ENCODE measurements at places on chromosomes 16 and 17.

- no peak for DNase-seq
These were observed 118.8 kb downstream of the C16orf95 start for GRCh38 chr16:87198328-87198832.

GRCh38 chr17:57257895-57258851 lies 1.9 kb downstream of the MSI2 start:
- DNase-seq: no peak

- no peak for DNase-seq
These were observed 4.1 kb upstream of the TBX2 start for GRCh38 chr17:61395409-61395982.

GRCh38 chr17:75407655-75408352 lies 2.3 kb upstream of the GRB2 start:
- no peak for DNase-seq

DNA sequence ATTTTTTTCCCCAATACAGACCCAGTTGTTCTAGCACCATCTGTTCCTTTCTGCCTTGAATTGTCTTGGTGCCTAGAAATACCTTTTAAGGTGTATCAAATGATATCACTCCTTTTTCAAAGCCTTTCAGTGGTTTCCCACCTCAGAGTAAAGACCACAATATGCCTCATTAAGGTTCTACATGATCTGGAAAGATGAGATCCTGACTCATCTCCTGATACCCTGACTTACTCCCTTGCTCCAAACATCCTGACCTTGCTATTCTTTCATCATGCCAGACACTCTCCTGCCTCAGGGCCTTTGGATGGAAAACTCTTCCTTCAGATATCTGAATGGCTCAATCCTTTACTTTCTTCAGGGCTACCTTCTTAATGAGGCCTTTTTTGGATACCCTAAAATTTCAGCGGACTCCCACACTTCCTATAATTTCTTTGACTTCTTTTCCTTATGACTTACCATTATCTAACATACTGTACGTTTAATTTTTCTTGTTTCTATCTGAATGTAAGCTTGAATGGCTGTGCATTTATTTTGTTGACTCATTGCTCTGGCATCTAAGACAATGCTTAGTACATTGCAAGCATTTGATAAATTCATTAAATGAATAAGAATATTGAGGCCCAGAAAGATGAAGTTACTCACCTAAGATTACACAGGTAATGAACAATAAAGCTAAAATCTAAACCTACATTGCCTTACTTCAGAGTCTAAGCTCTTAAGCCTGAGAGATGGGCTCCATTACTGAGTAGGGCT lies 19.2 kb downstream of the FLOT2 start:
- DNase-seq: no peak

GRCh38 chr16:82605863-82606620 lies 20.7 kb upstream of the CDH13 start:
- DNase-seq: no peak

GRCh38 chr16:50745940-50746339 lies 4.1 kb downstream of the CYLD start:
- no peak for DNase-seq

- DNase-seq: no peak
These were observed 1.3 kb downstream of the C17orf58 start for GRCh38 chr17:67994817-67995569.

DNA sequence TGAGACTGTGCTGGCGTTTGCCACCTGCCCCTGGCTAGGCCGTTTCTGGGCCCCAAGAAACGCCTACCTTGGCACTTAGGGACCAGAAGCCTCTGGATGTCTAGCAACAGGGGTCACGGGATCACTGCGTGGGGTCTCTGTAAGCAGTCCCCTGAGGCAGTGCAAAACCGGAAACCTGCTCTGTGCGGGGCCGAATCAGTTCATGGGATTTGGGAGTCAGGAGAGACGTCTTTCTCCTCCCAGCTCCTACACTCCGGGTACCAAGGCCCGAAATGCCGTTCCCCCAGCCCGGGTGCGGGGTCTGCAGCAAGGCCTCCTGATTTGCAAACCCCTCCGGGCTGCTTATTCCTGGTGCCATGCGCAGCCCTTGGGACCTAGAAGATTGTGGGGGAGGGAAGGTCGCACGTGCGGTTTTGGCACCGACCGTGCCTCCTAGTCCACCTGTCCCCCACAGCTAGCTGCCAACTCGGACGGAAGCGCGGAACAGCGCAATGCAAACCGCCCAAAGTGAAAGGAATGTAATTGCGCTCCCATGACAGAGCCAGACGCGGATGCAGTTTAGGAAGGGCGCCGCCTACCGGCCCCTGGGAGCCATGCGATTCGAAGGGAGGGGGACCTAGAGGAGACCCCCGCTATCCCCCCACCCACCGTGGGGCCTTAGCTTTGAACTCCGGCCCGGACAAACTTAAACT lies 6.5 kb downstream of the IRX5 start:
- no peak for DNase-seq

DNA sequence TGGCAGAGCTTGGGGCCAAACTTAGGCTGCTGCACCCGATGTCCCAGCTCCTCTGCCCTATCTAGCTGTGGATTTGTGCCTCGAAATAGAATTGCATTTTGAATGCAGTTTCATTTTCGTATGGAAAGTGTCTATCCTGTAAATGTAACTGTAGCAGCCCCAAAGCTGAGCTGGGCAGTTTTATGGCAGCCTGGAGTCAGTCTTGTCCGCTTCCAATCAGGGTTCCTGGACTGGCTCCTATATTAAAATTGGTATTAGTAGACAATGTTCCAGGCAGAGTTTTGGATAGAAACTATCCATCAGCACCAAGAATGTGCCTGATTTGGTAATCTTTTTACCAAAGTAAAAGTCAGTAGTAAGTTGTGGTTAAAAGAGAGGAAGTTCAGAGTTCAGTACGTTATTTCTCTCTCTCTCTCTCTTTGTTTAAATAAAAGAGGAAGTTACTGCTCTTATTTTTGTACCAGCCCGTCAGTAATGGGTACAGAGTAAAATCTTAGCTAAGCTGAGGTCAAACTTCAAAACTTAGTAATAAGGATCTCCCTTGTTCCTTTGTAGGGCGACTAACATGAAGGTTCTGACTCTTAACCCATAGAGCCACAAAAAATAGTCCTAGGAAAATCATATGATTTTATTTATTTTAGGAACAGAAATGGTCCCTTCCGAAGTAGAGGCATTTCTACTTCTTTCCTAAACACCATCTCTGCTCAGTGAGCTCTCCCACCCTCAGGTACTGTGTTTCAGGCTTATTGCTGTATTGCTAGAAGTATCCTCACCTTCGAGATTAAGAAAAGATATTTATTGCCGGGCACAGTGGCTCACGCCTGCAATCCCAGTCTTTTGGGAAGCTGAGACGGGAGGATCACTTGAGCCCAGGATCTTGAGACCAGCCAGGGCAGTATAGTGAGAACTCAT lies 28.0 kb downstream of the PRKCB start:
- no peak for DNase-seq

DNA sequence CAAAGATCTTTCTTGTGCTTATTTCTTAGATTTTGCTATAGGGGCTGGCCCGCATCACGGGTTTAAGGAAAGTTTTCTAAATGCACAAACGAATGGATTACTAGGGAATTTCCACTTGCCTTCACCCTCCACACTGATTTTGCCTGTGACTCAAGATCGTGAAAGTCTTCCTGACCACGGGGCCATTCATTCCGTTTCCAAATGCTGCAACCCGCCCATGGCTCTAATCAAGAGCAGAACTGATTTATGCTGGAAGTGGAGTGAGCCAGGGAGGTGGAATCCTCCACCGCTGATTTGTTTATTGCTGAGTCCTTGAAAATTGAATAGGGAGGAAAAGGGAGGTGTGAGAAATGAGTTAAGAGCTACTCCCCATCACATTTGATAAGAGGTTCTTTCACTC lies 52.4 kb downstream of the CA10 start:
- DNase-seq: no peak

- no peak for DNase-seq
These were observed 547.6 kb downstream of the WWOX start for GRCh38 chr16:78647019-78647418.

GRCh38 chr16:70437582-70438557 lies 1.0 kb downstream of the ST3GAL2 start:
- DNase-seq: no peak

GRCh38 chr16:8958344-8959167 lies 5.2 kb downstream of the USP7 start:
- no peak for DNase-seq

DNA sequence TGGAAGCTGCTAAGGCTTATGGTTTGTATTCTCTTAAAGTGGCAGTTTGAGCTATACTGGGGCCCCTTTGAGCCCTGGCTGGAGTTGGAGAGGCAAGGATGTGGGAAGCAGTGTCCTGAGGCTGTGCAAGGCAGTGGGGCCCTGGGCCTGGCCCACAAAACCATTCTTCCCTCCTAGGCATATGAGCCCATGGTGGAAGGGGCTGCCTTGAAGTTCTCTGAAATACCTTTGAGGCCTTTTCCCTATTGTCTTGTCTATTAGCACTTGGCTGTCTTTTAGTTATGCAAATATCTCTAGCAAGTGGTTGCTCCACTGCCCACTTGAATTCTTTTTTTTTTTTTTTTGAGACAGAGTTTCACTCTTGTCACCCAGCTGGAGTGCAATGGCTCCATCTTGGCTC lies 119.2 kb downstream of the PCTP start:
- DNase-seq: no peak

GRCh38 chr17:45406107-45406506 lies 26.6 kb downstream of the ARHGAP27 start:
- no peak for DNase-seq

DNA sequence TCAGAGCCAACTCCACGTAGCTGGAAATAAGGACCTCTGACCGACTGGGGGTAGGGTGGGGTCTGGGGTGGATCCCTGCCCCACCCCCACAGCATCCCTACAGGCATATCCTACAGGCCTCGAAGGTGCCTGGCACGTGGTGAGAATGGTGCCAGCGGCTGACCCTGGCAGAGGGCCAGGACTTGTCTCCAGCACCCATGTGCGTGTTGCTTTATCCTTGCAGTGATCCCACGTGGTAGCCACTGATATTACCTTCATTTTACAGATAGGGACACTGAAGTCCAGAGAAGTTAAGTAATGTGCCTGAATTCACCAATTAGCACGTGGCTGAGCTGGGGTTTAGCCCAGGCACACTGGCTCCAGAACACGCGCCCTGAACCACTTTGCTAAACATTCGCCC lies 8.3 kb downstream of the ITGAD start:
- no peak for DNase-seq

DNA sequence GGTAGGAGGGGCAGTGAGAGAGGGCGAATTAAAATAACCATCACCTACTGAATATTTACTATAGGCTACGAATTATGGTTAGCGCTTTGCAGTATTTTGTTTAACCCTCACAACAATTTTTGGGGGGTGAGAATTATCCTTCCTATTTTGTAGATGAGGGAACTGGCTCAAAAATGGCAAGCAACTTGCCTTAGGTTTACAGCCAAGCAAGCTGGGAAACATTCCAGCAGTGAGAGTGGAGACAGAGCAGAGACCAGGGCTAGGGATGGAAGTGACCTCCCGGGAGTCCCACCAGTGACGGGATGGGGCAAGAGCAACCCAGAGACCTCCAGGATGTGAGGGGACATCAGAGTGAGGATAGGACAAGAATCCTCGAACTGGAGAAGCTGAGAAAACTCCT lies 352 bp upstream of the VMO1 start:
- DNase-seq: no peak

DNA sequence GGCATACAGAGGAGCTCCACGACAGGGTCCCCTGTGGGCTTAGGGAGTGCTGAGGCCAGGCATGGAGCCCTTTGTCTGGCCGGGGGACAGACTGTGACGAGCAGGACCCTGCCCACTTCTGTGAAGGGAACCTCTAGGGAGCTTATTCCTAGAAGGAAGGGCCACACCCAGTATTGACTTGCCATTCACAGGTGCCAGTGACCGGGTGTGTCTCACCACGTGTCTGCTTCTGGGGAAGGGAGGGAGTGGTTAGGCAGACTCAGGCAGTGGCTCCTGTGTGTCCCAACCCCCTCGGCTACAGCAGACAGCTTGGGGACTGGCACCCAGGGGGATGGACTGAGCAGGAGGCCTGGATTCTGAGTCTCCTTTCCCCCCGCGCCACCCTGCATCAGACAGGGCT lies 57.2 kb downstream of the SOCS1 start:
- DNase-seq: no peak

- DNase-seq: no peak
These were observed 5.4 kb downstream of the OSBPL7 start for GRCh38 chr17:47816111-47816735.

DNA sequence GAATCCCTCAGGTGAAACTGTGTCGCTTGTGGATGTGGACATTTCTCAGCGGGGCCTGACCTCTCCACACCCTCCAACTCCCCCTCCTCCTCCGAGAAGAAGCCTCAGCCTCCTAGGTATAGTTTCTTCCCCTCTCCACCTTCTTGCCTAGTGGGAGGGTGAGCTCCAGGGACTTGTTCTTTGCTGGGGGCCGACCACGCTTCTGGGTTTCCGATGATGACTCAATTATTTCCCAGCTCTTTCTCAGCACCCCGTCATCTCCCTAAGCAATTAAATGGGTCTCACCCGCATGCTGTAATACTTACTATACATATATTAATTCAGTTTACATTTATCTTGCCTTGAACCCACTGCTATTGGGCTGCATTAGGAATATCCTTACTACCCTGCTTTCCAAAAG lies 13.1 kb downstream of the SOCS7 start:
- DNase-seq: no peak

DNA sequence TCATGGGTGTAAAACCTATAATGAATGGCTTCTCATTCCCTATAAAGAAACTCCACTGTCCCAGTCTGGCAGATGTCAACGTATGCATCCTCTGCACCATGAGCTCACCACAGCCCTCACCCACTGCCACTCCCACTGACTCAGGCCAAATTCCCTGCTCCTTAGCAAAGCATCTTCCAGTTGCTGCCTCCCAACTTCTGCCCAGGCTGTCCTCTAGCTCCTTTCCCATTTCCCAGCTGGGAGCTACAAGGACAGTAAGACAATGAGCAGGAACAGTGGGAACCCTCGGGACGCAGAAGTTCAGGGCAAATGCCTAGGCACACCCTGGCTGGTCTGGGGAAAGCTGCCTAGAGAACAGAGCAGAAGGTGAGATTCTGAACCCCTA lies 9.1 kb upstream of the THAP11 start:
- DNase-seq: no peak

- no peak for DNase-seq
These were observed 1.0 kb upstream of the CPD start for GRCh38 chr17:30377574-30378240.

DNA sequence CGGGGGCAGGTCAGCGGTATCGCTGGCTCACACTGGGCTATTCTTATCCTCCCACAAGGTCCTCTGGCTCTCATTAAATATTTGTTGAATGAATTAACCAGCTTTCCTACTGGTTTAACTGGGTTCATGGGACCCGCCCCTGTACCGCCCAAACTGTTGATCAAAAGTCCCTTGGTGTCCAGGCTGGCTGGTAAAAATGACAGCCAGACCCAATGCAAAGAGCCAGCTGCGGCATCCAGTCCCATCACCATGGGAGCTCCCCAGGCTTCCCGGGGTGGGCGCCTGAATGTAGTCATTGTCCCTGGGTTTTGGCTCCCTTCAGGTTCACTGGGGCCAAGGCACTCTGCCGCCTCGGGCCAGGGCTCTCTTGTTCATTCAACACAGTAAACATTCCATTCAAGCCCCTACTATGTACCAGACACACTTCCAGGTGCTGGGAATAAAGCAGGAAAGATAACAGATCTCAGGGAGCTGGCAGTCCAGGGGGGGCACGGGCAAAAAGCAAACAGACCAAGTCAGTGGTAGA lies 11.7 kb upstream of the ATP2C2 start:
- DNase-seq: no peak

Measured in activated T-cell treated with anti-CD3 and anti-CD28 coated beads for 1 hour (primary cell).